ENCODE measurements at places on chromosomes 5 and 9.
A peak's percentile ranks its signal among the peaks of the same experiment; 100 is the strongest.

GRCh38 chr5:90843443-90843842, 284.8 kb downstream of the ADGRV1 start:
- no peak for DNase-seq

DNA sequence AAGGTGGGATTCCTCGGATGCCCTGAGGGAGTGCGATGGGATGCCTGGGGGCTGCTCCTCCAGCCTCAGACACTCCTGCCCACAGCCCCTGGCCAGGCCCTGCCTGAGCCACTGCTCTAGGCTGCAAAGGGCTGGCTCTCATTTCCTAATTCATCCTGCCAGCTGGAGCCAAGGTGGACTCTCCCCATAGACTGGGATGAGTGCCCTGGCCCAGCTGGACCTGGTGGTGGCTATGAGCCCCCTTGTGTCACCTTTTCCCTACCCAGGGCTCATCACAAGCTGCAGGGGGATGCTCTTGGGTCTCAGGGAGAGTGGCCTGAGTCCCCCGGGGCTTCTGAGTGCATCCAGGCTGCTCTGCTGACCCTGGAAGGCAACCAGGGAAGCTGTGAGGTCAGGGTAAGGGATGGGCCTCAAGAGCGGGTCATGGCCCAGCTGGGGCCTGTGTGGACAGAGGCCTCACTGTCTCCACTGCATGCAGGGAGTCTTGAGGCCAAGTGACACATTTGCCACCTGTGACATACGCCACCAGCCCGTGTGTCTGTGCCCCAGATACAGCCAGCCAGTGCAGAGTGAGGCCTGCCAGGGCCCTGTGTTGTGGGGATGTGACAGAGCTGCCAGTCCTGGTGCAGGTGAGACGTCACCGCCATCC, 102.7 kb upstream of the IER5L start:
- DNase-seq, result no peak

GRCh38 chr5:33148076-33148513, 292.7 kb upstream of the TARS1 start:
- peak; percentile 10 for DNase-seq

DNA sequence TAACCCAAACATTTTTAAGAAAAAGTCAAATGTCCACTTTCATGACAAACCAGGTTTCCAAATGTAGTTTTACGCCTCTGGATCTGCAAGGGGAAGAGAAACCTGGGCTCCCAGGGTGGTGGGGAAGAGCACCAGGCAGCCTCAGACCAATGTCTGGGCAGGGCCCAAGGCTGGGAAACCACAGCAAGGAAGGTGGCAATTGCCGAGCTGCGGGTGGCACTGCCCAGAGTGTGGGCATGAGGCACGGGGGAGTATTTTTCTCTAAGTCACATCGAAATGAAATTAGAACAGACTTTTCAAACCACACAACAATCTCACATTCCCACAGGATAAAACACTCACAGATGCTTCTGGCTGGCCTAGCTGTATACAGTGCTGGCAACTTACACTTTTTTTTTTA, 32.6 kb upstream of the RASGEF1C start:
- no peak for DNase-seq

GRCh38 chr9:93612796-93613154, 36.4 kb downstream of the PHF2 start:
- DNase-seq, result no peak

DNA sequence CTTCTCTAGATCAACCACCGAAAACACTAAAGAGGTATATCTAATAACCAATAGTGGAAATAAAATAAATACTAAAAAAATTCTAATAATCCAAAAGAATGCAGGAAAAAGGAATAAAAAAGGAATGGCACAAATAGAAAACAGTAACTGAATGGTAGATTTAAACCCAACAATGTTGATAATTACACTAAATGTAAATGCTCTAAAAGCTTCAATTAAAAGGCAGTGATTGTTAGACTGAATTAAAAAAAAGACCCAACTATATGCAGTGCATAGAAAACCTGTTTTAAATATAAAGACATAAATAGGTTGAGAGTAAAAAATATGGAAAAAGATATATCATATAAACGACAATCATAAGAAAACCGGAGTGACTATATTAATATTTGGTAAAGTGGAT, 9.2 kb upstream of the ZBTB5 start:
- DNase-seq, result no peak

DNA sequence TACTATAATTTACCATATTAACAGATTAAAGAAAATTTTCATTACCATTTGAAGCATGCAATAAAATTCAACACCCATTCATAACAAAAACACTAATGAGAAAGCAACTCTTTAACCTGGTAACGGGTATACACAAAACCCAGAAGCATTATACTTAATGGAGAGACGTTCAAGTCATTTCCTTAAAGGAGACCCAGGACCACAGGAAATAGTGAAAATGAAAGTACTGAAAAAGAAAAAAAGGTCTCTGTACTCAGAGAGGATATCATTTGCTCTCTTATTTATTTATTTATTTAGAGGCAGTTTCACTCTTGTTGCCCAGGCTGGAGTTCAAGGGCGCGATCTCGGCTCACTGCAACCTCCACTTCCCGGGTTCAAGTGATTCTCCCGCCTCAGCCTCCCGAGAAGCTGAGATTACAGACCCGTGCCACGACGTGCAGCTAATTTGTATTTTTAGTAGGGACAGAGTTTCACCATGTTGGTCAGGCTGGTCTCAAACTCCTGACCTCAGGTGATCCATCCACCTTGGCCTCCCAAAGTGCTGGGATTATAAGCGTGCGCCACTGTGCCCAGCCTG, 61.6 kb downstream of the SETX start:
- no peak for DNase-seq

GRCh38 chr5:77662635-77663034, 24.1 kb upstream of the OTP start:
- DNase-seq, result no peak

DNA sequence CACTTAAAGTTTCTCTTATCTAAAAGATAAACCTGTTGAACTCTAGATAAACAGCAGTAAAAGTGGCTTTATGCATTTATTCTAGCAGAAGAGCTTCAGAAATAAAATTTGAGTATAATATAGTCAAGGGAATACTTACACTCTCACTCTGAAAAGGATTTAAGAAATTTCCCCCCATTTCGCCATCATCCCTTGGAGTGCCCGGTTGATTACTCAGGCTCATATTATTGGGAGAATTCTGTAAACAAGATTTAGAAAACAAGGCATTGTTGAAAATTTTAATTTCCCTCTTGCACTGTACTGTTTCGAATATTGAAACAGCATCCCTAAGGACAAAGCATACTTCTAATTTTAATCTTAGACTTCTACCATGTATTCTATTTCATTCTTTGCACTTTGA, 34.5 kb upstream of the ACOT12 start:
- DNase-seq, result no peak

DNA sequence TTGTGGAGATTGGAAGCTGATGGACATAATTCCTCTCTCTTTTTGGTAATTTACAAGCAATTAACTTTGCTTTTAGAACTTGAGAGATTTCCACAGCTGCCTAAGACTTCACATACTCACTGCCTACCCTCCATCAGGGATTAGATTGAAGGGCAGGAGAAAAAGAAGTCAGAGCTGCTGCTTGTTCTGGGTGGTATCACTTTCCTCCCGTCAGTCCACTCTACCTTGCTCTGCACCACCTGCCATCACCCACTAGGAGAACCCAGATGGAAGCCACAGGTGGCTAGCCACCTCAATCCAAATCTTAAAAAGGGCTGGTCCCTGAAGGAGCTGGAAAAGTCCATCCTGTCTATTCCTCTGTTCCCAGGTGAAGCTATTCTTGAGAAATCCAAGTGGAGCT, 10.5 kb downstream of the IRF1 start:
- no peak for DNase-seq

DNA sequence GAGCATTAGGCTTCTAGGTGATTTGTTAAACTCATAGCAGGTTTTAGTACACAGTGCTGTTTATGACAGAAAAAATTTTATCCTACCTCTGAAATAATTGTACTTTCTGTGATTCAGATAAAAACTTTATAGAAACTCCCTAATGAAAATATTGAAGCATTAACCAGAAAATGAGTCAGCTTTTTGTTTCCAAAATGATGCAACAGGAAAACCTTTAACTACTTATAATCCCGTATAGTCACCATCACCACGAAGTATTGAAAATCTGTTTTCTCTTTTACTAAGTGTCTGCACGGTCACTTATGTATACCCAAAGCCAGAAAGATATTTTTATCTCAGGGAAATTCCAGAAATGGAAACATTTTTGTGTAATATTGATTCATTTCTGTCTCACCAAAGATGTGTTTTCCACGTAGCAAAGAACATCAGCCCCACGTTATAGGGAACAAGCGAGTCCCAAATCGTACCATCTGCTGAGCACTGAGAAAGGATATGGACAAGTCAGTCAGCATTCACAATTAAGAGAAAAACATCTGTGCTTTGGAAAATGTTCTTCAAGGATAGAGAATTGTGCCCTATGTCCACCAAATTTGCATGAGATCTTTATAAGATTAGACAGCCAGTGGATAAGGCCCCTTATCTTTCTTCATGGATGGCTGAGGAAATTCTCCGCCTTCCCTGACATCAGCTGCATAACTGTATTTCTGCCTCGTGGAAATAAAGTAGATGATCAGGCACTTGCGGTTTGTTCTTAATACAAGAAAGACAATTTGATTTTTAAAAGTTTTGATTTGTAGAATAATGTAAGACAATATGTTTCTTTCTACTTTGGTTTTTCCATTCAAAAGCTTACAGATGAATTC, 41.9 kb downstream of the TNFAIP8 start:
- DNase-seq, result no peak

DNA sequence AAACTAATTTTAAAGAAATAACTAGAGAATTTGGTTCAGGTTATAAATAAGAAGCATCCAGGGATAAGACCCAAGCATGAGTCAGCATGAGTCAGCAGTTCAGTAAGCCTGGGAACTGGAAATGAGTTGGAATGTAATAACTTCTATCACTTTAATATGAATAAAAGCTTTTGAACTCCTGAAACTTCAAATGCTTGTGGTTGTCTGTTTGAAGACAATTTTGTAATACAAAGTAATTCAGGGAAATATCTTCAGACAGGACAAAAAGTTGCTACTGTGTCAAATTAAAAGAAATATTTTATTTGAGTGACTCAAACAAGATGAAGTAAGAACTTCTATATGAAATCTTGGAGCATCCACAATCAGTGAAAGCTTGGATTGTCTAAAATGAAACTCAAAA, 331.2 kb upstream of the DAB2 start:
- no peak for DNase-seq

DNA sequence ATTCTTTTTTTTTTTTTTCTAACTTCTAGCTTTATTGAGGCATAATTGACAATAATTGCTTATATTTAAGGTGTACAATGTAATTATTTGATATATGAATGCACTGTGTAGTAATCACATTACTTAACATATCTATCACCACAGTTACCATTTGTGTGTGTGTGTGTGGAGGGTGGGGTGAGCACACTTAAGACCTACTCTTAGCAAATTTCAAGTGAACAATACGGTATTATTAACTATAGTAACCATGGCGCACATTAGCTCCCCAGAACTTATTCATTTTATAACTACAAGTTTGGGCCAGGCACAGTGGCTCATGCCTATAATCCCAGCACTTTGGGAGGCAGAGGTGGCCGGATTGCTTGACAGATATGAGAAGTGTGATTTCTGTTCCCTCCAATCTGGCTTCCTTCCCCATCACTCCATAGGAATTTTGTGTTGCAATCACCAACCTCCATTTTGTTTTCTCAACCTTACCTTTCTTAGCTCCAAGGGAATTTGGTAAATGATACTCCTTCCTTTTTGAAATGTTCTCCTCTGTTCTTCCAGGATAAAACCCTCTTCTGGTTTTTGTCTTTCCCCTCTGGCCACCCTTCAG, 14.9 kb downstream of the TXN start:
- no peak for DNase-seq

DNA sequence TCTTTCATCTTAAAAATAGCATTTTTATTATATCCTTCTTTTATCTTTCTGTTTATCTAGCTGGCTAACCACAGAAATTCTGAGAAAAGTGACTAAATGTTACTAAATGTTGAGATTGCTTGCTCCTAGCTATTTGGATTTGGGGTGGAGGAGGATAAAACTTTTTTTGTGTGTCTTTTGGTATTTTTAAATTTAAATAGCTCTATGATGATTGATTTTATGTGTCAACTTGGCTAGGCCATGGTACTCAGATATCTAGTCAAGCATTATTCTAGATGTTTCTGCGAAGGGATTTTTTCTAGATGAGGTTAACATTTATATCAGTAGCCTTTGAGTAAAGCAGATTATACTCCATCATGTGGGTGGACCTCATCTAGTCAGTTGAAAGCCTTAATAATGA, 75.0 kb downstream of the GCNT1 start:
- no peak for DNase-seq

- DNase-seq, result peak; percentile 97
Observed at GRCh38 chr9:121743441-121744001, 92.1 kb downstream of the DAB2IP start.

DNA sequence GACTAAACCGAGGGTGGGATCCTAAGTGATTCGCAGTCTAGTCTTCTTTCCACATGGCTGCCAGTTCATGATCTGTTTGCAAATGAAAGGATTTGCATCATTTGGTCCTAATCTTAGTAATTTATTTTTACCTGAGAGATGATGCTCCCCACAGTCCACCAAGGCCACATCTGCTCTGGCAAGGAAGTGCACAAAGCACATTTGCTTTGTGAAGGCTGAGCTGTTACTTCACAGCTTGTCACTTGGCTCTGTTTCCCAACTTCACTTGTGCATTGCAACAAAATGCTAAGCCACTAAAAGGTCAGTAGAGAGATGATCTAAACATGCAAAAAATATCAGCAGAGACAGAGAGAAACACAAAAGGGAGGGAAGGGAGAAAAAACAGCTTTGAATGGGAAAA, 128.5 kb upstream of the VLDLR start:
- DNase-seq, result no peak

GRCh38 chr9:101564252-101564651, 30.5 kb downstream of the PPP3R2 start:
- no peak for DNase-seq

- DNase-seq, result no peak
Observed at GRCh38 chr5:135295852-135296251, 103.2 kb downstream of the MACROH2A1 start.
